Activated T-helper 1 cell treated with anti-CD3 and anti-CD28 coated beads, Interleukin-2, amount 50 U/mL, for 16 hours (primary cell): ENCODE measurements at places on chromosomes 2 and 18.

- no peak for DNase-seq
Observed at GRCh38 chr2:60523963-60524362, 29.5 kb downstream of the BCL11A start.

DNA sequence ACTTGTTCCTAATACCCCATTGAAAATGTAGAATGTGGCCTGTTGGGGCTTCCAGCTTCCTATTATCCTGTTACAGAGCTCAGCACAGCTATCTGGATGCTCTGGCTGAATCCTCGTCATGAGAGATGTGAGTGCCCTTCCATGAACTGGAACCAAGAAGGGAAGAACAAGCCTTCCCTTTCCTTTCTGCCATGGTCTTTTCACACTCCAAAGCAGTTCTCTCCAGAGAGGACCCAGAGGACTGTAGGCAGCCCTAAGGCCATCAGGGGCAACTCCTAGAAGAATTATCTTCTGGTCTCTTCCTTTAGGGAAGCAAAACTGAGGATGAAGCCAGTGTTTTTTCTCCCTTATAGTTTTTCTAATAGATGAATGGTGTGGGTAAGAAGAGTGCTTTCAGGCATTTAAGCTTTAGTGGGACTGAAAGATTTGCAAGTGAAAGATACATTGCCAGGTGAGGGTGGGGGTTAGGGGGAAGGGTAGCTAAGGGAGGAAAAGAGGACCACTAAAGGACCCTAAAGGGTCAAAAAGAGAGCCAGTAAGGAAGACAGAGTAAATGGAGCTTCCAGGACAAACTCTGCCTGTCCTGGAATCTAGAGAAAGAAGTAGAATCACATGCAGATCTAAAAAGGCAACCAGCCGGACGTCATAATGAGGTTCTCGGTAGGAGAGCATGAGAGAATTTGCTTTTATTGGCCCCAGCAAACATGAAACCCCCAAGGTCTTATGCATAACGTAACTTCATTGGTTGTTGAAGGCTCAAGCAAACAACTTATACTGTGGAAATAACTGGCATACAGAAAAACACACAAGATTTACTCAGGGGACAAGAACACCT is 12.4 kb upstream of the XPO1 start:
- no peak for DNase-seq

DNA sequence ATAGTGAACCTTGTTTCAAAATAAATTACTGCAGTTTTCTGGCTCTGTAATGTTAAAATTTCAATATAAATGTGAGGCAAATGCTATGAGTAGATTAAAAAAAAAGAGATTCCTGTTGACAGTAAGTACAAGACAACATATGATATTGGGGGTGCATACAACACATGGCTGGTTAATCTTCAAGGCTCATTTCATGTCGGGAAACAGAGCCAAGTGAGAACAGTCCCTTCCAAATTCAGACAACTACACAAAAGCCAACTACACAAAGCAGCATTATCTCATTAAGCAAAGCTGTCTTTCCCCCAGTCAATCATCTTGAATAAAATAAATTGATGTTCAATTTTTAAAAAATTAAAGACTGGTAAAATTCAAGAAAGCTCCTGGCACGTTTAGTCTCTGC is 549.2 kb downstream of the CCDC85A start:
- DNase-seq = no peak

GRCh38 chr2:121085801-121086200 is 199.2 kb downstream of the TFCP2L1 start:
- no peak for DNase-seq
